ENCODE measurements at places on chromosomes 3 and 15.

DNA sequence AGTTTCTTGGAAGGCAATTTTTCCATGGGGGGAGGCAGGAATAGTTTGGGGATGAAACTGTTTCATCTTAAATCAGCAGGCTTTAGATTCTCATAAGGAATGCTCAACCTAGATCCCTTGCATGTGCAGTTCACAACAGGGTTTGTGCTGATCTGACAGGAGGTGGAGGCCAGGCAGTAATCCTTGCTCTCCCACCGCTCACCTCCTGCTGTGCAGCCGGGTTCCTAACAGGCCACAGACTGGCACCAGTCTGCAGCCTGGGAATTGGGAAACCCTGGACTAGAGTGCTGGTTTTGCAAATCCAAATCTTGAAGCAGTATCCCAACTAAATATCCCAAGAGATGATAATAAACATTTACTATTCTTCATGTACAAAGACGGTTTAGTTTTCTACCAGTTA lies 256.3 kb upstream of the TMCO5A start:
- DNase-seq, result no peak

GRCh38 chr15:38479266-38479665 lies 25.3 kb downstream of the FAM98B start:
- no peak for DNase-seq

GRCh38 chr3:188095431-188095830 lies 58.5 kb upstream of the LPP start:
- DNase-seq, result no peak

DNA sequence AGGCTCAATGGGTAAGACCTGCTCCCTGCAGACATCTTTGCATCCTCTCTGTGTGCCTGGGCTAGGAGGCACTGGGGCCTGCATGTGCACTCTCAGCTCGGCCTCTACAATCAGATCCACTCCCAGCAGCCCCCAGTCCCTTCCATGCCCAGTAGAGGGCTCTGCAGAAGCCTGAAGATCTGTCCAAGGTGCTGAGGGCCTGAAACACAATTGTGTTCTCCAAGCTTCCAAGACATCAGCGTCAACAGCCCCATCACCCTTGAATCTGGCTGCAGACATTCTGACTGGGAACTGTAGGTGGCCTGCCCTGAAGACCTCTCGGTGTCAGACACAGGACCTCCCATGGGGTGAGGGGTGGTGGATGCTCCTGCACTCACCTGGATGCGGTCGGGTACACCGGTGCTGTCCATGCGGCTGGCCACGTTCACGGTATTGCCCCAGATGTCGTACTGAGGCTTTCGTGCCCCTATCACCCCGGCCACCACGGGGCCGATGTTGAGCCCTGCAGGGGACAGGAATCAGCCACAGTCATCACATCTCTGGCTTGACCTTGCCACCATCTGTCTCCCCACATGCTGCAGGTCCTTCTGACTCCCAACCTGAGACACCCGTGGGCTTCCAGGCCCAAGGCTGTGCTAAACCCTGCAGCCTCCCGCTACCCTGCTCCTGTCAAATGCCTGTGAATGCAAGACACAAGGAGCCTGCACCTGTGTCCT lies 84.7 kb downstream of the SEC22A start:
- DNase-seq, result peak; percentile 78

DNA sequence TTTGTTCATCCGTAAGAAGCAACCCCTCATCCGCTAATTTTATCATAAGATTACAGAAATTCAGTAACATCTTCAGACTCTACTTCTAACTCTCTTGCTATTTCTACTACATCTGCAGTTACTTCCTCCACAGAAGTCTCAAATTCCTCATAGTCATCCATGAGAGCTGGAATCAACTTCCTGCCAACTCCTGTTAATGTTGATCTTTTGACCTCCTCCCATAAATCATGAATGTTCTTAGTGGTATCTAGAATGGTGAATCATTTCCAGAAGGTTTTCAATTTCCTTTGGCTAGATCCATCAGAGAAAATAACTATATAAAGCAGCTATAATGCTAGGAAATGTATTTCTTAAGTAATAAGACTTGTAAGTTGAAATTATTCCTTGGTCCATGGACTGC lies 115.1 kb downstream of the TAFA4 start:
- no peak for DNase-seq

DNA sequence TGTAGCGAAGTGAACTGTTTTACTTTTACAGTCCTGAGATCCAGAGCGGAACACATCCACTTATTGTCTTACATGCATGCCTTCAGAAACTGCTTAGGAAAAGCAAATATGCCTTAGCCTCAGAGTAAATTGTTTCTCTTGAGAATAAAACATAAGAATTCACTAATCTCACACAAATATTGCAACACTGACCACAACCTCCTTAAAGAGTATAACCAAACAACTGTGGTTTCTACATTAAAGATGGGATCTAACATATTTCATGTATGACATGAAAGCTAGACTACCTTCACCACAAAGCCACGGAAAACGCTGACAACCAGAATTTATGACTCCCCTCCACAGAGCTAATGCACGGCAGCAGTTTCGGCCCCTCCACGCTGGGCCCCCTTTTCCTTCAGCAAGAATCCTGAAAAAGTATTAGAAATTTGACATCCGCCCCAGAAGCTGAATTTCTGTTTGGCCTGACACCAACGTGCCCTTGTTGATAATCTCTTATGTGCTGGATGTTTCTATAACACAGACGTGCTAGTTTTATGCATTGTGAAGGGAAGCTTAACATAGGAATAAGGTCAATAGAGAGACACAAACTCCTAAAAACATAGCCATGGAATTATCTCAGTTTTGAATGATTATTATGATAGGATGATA lies 84.6 kb downstream of the GREM1 start:
- DNase-seq, result no peak

GRCh38 chr3:177145381-177145780 lies 51.9 kb downstream of the TBL1XR1 start:
- DNase-seq, result no peak

- DNase-seq, result no peak
Measured at GRCh38 chr3:59258550-59259260, 208.9 kb upstream of the CFAP20DC start.

DNA sequence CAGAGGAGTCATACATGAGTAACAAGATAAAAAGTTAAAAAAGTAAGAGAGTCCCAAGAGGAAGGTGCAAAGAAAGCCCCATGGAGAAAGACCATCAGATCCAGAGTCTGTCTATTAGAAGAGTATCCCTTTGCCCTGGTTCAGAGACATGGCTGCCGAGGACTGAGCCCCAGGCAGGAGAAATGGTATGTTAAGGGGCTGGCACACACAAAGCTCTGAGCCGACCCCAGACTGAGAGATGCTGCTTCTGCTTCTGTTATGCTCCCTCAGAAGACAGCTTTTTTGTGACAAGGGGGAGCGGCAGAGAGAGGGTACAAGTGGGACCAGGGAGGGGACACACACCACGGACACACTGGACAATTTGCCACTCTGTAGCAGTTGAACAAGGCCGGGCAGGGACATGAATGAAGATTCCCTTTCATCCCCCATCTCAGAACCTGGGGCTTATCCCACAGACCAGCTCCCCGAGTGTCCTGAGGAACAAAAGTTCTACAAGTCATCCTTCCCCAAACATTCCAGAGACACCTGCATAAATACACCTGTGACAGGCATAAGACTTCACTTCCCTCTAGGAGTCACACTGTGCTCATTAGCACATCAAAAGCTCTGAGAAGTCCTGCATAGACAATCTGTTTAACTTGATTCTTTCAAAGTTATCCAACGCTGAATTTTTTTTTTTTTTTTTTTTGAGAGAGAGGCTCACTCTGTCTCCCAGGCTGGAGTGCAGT lies 161.6 kb upstream of the WNT5A start:
- DNase-seq, result no peak

DNA sequence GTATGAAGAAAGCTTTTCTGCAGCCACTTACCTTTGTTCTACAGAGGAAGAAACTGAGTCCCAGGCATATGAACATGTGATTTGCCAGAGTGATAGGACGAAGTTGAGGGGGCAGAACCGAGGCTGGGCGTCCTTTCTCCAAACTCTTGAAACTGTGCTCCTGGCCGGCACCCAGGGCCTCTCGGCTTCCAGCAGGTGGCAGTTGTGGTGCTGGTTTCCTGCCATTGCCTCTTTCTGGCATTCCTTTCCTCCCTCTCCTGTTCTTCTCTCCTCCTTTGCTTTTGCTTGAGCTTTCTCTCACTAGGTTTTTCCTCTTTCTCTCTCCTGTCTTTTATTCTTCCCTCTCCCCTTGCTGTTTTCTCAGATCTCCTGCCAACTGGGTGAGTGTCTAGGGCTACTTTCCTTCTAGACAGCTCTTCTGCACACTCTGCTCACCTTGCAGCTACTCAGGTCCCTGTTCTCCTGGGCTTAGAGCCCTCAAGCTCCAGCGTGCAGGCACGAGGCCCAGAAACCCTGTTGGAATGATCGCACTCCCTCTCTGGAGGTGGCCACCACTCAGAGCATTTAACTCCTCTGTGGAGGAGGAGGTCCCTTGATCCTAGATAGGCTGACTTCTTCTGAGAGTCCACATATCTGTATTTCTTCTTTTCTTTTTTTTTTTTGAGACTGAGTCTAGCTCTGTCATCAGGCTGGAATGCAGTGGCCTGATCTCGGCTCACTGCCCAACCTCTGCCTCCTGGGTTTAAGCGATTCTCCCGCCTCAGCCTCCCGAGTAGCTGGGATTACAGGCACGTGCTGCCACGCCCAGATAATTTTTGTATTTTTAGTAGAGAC lies 26.2 kb downstream of the TRAK1 start:
- DNase-seq, result peak; percentile 44

DNA sequence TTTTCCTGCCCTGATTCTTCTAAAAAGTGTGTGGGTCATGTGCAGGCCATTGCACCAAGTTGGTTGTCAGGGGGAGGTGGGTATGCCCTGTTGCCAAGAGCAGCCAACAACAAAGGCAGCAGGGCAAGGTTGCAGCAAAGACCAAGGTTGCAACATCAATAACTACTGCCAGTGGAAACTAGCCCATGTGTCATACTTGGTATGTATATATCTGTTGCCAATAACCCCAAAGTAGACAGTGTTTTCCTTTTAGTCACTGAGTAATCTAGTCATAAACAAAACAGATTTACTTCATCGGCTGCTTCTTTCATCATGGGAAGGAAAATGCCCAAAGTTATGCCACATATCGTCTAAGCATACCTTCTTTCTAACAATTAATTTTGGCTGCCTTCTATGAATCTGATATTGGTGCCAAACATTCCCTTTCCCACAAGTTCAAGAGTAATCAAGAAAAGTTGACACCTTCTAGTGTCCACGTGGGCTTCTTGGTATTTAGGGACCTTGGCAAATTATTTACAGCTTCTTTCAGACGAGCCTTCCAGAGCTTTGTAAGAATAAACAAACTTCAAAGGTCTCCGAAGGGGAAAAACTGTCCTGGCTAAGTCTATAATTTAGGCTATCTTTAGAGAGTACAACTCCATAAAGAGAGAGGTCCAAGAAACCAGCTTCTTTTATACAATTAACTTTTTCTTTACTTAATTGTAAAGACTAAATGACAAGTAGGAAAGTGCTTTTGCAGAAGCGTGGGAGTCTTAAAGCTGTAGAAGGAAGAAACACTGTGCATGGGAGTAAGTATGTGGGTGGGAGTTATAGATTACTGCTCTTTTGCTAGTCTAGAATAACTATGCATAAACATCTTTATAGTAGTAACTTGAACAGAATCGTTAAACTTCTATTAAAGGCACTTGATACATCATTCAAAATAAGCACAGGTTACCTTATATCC lies 10.0 kb upstream of the MBNL1 start:
- no peak for DNase-seq

GRCh38 chr15:63605036-63605435 lies 7.8 kb downstream of the FBXL22 start:
- DNase-seq, result no peak

- DNase-seq, result no peak
Measured at GRCh38 chr3:15284121-15284889, 48.1 kb downstream of the SH3BP5 start.

DNA sequence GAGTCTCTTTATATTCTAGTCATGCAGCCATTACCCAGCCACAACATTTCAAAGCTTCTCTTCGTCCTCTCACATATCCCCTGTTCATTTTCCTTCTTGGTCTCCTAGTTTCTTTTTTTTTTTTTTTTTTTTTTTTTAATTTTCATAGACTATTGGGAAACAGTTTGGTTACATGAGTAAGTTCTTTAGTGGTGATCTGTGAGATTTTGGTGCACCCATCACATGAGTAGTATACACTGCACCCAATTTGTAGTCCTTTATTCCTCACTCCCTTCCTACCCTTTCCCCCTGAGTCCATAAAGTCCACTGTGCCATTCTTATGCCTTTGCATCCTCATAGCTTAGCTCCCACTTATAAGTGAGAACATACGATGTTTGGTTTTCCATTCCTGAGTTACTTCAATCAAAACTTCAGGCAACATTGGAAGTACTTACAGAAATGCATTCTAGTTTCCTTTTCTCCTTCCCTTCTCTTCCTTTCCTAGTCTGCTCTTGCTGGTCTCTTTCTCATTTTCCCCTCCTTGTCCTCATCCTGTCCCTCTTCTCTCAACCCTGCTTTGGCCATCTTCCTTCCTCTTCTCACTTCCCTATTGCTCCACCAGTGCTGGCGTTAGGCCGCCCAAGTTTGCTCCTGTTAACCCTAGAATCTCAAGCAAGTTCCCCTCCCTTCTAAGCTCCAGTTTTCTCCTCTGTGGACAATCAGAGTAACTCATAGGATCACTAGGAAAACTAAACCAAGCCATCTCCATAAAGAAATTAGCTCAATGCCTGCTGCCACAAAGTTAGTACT lies 4.8 kb downstream of the ATP8B4 start:
- DNase-seq, result no peak

DNA sequence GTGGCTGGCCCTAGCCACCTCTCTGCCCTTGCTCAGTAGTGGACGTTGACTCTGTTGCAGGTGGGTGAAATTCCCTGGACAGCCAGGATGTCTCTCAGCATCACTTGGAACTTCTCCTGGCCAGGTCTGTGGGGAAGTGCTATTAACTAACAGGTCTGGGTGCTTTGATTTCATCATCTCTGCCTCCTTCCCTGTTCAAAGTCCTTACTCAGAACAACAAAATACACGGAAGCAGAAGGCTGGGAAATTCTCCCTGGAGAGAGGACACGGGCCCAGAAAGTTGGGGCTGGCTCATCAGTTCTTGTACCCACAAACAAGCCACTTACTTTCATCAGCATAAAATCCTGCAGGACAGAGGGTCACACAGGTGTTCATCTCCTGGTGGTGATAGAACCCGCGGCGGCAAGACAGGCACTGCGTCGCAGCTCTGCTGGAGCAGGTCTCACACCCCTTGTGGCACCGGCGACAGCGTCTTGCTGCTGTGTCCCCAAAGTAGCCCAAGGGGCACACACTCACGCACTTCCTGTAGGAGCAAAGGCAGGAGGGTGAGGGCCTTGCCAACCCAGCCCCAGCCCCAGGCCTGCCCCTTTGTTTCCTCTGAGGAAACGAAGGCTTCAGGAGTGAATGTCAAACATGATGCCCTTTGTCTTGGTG lies 29.6 kb upstream of the SNRPA1 start:
- no peak for DNase-seq

GRCh38 chr15:62979252-62979651 lies 63.3 kb upstream of the TPM1 start:
- no peak for DNase-seq
